ENCODE measurements at places on chromosomes 11 and 22.
A peak's percentile ranks its signal among the peaks of the same experiment; 100 is the strongest.

DNA sequence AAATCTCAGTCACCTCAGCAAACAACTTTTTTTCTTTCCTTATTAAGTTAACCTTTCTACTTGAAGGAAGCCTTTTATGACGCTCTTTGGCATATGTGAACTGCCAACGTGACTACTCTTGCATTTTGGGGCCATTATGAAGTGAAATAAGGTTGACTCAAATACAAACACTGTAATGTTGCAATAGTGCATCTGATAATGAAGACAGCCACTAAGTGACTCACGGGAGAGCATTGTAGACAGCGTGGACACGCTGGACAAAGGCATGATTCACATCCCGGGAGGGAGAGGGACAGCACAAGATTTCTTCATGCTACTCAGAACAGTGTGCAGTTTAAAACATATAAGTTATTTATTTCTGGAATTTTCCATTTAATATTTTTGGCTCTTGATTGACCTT is 560.8 kb downstream of the ETS1 start:
- DNase-seq: no peak

DNA sequence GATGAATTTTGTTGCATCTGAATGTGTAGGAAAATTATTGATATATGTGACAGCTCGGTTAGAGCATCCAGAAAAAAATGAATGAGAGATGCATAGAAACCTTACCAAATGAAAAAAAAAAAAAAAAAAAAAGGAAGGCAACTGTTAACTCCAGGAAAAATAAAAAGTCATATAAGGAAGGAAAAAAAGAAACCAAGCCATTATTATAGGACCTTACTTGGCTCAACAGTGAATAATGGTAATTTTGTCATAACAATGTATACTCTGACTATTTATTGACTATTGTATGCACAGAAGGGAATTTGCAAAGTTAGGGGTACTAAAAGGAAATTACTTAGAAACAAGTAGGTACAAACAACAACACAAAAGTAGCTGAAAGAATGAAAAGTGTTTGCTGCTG is 2.0 kb downstream of the DHCR7 start:
- no peak for DNase-seq

DNA sequence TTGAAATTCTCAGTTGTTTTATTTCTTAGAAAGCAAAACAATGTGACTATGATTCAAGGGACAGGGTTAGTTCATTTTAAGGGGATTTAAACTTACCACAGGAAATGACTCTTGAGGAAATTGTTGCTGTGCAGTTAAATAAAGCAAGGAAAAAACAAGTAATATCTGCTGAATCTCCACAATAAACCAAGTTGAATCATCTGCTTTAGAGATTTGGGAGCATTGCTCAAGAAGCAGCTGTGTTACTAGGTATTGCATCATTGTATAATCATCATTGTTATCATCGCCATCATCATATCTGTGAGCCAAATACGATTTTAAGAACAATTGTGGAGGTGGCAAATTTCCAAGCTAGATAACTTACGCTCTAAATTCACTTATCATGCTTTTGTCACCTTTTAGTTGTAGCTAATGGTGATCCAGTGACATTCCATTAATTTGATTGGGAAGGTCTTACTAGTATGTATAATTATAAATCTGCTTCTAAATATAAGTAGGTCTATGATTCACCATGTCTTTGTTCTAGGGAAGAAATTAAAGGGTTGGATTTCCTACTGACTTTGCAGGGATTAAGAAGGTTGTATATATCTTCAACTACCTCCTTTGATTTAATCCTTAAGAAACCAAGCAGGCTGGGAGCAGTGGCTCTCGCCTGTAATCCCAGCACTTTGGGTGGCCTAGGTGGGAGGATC is 19.9 kb downstream of the MMP10 start:
- DNase-seq: no peak

DNA sequence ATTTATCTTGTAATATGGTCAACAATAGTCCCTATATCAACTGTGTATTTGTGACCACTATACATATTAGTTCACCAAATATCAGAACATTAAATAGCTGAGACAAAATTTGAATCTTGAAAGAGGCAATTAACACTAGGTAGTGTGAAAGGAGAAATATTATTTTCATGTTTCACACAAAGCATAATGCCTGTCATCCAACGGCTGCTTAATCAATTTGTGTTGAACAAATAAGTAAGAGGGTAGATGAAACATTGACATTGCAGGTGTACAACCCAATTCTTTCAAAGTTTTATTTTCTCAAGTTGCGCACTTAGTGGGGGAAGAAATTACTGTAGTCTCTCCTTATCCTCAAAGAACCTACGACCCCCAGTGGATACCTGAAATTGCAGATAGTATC is 3.4 kb upstream of the OR8I2 start:
- no peak for DNase-seq

- DNase-seq: no peak
These were observed 1.7 kb upstream of the TUBGCP6 start for GRCh38 chr22:50246242-50247175.

- DNase-seq: no peak
These were observed 22.1 kb upstream of the NNMT start for GRCh38 chr11:114273890-114274635.

- DNase-seq: no peak
These were observed 26.6 kb downstream of the SC5D start for GRCh38 chr11:121318848-121319834.

DNA sequence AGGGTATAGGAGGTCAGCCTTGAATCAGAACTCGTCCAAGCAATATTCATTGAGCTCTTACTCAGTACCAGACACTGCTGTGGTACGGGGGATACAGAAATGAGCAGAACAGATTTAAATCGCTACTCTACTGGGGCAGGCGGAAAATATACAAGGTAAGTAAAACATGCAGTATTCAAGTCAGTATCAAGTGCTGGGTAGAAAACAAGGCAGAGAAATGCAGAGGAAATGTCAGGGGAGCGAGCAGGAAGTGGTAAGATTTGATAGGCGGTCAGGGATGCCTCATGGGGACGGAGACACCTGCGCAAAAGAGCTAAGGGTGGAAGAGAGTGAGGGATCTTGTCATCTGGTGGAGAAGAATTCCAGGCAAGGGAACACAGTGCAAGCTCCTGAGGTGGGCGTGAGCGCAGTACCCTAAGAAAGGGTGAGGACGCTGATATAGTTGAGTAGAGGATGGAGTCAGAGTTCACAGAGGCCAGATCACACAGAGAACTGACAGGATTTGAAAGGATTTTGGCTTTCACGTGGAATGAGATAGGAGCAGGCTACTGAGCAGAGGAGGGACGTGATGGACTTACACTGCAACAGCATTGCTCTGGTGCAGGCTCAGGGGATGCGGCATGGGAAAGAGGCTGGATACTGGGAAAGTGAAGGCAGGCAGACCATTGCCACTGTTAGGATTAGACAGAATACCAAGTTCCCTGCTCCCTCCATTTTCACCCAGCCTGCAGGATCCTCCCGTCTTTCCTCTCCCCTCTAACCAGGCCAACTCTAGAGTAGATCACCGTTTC is 35.8 kb downstream of the SC5D start:
- DNase-seq: no peak

GRCh38 chr11:63001456-63001855 is 14.2 kb downstream of the SLC22A8 start:
- no peak for DNase-seq

- DNase-seq: no peak
These were observed 61.1 kb downstream of the INSC start for GRCh38 chr11:15175831-15176230.

- DNase-seq: no peak
These were observed 5.5 kb downstream of the CHRDL2 start for GRCh38 chr11:74725701-74726100.

- DNase-seq: no peak
These were observed 23.2 kb downstream of the SYT13 start for GRCh38 chr11:45262900-45263299.

DNA sequence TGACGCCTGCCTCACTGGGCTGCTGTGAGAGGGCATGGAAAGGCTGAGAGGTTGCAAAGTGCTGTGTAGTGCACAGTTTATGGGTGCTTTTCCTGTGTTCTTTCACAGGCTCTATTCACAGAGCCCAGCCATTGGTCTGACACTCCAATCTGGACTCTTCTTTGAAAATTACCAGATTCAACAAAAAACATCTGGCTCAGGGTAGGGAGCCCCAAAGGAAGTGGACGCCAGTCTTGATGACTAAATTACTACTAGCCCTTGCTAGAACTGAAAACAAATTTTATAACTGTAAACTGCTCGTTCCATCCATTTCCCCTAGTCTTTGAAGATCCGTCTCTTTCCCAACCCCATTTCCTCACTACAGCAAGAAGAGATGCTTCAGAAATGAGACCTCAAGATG is 178.6 kb downstream of the TENM4 start:
- DNase-seq: no peak

DNA sequence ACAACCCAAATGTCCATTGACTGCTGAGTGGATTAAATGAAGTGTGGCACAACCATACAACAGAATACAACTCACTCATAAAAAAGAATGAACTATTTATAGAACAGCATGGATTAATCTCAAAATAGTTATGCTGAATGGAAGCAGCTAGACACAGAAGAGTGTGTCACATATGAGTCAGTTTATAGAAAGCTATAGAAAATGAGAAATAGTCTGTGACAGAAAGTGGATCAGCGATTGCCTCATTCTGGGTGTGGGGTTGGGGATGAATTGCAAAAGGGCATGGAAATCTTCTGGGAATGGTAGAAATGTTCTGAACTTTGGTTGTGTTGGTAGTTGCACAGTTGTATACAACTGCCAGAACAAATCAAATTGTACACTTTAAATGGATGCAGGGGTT is 37.4 kb downstream of the PRR5L start:
- no peak for DNase-seq

GRCh38 chr11:121376130-121376529 is 76.0 kb upstream of the SORL1 start:
- no peak for DNase-seq

DNA sequence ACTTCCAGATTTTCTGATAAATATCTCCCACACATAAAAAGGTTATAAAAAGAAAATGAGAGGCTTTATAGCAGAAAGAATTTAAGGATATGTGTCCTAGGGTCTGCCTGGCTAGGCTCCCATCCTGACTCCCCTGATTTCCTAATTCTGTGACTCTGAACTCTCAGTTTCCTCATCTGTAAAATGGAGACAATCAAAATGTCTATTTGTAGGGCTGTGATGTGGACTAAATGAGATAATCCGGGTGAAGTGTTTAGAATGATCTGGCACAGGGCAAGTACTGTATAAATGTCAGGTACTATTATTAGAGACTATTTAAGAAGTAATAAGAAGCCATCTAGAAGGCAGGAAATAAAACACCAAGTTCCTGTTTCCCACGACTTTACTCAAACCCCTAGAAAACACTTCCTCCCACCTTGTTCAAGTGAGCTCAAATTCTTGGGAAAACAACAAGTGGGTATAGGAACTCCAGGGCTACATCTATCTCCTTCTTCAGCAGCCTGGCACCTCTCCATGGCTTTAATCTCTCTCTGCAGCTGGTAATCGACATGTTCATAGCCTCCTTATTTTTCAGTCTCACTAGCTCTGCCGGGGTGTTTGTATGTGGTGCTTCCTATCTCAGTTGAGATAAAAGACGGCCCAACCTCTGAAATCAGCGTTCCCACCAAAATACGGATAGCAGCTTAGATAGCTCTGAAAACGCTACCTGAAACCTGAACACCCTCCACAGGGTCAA is 6.7 kb downstream of the ASCC2 start:
- no peak for DNase-seq

- DNase-seq: peak; percentile 18
These were observed 555.8 kb downstream of the BUD13 start for GRCh38 chr11:116217006-116217405.
